NCI-H2171 (cell line): ENCODE measurements at places on chromosomes 3 and 15.

DNA sequence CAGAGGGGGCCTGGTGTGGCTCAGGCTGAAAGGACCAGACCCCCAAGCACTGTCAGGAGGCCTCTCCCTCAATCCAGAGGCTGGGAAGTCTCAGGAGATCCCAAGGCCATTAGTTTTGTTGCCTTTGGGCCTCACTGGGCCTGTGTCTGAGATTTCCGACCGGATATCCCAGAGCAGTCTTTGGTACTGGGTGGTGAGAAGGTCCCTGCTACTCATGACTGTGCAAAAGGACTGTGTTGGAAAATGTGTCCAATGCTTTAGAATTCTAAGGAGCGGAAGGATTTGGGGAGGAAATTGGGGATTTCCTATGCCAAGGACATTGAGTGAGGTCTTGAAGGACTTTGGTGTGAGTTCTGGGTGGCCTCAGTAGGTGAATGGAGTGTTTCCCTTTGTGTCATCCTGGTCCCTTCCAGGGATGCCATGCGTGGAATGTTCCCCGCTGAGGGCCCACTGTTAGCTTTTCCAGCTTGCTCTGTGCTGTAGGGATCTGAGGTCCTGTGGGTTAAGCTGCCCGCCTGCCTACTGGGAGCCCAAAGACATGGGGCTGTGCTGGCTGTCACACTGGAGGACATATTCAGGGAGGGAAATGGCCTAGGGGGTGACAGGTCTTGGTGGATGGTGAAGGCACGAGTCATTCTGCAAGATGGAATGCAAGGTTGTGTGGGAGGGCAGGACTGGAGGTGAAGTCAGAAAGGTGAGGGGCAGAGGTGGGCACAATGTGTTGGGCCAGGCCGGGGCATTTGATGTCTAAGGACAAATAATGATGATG lies 16.4 kb downstream of the SMAD6 start:
- no peak for DNase-seq

GRCh38 chr3:67067251-67067650 lies 69.1 kb downstream of the KBTBD8 start:
- DNase-seq, result no peak

DNA sequence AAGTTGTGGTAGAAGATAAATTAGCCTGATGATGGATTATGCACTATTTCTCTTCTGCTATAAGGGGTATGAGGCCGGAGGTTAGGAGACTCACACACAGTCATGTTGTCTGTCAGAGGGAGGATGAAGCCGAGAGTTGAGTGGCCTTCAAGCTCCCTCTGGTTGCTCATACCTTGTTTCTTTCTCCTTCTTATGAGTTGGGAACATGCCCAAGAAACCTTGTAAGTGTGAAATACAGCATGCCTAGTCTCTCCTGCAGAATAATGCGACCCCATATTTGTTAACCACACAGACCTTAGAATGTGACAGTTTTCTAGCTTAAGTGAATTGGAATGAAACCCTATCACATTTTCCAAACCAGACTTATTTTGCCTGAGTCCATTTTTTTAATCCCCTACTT lies 366.7 kb downstream of the PTPRG start:
- no peak for DNase-seq

DNA sequence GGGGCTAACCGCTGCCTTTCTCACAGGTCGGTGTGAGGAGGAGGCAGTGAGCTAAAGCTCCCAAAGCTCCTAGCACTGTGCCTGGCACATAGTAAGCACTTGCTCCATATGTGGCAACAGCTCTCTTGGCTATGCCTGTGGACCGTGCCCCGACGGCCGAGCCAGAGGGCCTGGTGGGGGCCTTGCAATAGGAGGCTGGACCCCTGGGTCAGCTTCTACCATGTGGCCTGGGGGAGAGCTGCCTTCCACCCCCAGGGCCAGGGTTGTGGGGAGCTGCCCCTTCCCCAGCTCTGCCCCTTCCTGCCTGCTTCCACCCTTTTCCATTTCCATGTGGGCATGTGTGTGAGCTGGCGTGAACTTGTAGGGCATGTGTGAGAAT lies 16.9 kb upstream of the GNAT1 start:
- DNase-seq, result no peak

- DNase-seq, result no peak
Measured at GRCh38 chr3:21654662-21655061, 96.3 kb downstream of the ZNF385D start.

DNA sequence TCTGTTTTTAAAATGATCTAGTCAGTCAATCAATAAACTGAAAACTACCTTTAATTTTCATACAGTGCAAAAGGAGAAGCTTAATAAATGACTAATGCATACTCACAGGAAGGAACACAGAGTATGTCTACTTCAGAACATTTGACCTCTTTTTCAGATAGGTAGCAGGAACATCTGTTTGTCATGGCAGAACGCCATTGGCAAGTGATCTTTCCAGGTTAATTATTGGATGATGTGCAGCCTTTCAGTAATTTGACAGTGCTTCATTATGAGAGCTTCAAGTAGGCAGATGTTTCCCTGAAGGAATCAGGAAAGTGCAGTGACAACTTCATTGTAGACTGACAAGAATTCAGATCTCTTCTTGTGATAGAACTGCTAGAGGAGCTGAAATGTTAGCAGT lies 325.0 kb downstream of the OTOL1 start:
- DNase-seq, result no peak

DNA sequence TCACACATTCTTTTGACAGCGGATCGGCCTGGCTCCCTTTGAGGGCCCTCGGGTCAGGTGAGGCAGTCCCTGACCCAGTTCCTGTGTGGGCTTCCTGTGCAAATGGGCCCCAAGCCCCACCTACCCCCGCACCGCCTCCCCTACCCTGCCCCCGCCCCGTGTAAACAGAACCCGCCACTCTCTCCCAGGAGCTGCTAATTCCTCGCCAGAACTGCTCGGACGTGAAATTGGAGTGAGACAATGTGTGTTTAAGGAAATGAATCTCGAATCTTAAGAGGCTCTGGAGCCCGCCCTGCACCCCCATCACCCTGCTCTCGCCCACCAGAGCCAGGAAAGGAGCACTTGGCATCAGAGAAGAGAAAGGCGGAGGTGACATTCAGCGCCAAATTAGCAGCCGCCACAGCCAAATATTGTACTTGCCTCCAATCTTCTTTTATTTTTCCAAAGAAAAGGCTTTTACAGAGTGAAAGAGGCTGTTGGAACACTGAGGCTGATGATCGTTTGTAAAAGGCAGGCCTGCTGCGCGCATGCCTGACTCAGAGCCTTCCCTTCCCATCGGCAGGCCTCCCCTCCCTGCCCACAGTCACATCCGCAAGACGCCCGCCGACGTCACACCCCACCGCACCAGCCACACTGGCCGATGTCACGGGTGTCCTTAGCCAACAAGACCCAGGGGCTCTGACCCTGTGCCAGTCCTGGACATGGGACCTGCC lies 53.1 kb downstream of the CACNA2D2 start:
- DNase-seq, result no peak

DNA sequence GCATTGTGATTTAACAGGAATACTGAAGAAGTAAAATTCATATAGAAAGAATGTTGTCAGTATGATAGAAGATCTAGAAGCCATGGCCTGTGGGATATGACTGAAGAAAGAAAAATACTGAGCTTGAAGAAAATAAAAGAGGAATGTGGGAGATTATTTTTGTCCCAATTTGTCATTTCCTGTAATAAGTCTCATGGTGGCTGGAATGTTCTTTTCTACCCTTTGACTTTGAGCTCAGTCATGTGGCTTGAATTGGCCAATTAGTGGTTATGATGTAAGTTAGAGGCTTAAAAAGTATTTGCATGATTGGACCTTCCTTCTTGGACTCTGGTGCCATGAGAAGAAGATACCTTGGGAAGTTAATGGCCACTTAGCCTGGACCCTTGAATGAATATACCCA lies 14.1 kb downstream of the APH1B start:
- no peak for DNase-seq

GRCh38 chr3:27677565-27677964 lies 44.6 kb downstream of the EOMES start:
- DNase-seq, result no peak

DNA sequence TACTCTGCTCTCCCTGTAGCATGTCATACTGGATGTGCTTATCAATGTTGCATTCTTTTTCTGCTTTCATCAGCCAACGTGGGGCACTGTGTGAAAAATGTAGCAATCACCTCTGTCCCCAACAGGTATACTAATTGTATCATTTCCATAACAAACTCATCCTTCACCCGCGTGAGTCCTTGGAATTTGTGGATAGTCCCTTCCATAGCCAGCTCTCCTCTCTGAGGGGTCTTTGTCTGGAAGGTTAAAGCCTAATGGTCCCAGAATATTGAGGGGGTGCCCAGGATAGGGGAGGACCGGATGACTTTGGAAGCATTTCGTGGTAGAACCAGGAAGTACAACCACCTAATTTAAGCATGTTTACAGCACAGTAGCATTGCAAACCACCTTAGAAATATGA lies 124.6 kb downstream of the FOXB1 start:
- no peak for DNase-seq

GRCh38 chr15:27592036-27592760 lies 506.9 kb downstream of the OCA2 start:
- DNase-seq, result no peak

DNA sequence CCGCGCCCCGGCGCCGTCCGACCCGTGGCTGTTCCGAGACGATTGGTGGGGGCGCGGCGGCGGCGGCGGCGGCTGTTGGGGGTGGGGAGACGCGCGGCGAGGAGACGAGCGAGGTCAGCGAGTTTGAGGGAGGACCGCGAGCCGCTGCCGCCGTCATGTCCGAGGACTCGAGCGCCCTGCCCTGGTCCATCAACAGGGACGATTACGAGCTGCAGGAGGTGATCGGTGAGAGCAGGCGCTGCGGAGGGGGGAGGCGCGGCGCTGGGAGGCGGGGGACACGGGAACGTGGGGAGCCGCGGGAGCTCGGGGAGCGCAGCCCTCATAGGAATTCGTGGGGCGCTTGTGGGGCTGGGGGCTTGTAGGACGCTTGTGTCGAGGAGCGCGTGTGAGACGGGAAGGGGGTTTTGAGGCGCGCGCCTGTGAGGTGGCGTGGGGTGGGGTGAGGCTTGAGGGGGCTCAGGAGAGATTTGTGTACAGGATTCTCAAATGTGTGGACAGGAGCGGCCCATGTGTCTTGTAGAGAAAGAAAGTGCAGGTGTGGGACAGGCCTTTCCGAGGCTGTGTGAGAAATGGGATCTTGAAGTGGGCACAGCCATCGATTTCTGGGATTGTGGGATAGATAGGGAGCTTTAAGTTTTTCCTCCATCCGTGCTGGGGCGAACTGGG lies 518 bp downstream of the OXSR1 start:
- no peak for DNase-seq

DNA sequence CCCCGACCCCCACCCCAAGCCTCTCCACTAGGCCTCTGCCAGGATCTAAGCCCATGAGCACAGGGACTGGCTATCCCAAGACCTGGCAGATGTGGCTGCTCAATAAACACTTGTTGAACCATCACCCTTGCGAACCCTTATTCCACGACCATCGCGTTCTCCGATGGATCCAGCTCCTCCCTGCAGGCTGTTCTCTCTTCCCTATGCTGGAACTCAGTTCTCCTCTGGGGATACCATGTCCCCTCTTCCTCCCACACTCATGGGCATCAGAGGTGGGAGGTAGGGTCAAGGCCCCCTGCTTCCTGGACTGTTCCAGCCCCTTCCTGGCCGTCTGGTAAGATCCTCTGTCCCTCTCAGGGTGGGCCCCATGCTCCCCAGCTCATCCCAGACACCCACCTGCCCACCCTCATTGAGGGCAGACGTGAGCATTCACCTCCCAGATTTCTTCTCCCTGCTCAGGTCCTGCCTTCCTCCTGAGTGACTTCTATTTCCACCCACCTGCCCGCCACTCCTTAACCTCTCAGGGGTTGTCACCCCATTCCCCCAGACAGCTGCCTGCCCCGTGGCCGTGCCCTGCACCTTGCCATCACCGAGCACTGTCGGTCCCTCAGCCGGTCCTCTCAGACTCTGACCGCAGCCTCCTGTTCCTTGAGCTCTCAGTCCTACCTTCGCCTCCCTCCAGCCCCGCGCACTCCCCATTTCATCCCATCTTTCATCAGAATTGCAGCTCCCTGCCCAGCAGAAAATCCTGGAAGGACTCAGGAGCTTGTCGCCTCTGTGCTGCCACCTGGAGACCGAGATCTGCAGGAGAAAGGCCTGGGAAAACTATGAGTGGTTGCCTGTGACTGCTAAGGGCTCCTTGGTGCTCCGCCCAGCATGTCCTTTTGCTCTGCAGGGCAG lies 42.0 kb downstream of the PML start:
- DNase-seq, result no peak

DNA sequence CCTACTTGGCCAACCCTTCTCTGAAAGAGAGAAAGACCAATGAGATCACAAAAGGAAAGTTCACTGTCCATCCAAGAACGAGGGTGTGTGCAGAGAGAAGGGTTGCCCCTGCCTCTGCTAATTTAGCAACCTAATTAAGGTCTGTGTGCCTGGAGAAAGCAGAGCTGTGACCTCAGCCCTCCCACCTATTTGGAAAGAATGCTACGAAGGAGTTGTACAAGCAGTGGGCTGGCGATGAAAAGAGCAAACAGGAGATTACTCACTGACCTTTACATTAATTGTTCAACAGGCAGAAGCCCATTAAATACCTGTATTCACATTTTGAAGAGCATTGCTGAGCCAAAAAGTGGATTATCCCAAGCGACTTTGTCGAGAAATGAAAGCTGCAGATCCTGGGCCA lies 314.9 kb downstream of the NTRK3 start:
- DNase-seq, result no peak

GRCh38 chr3:94076055-94076454 lies 13.2 kb downstream of the NSUN3 start:
- DNase-seq, result no peak

- DNase-seq, result no peak
Measured at GRCh38 chr3:13461169-13462124, 18.7 kb upstream of the HDAC11 start.

DNA sequence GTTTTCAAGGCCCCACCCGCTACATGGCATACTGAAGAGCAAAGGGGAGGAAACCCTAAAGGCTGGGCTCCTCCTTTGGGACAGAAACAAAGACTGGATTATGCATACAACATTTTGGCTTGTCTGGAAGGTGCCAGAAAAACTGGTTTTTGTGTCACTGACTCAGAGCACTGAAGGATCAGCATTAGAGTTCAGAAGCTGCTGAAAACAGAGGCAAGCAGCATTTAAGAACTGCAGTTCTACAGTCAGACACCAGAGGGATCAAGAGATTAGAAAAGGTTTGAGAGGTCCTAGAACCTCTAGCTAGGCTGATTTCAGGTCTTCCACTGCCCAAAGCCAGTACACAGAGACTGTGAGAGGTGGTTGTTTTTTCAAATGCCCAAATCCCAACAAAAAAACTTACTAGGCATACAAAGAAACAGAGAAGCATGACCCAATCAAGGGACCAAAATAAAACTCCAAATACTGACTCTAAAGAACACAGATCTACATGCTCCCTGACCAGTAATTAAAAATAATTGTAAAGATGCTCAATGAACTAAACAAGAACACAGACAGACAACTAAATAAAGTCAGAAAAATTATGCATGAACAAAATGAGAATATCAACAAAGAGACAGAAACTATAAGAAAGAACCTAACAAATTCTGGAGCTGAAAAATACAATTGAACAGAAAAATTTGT lies 91.2 kb downstream of the SENP2 start:
- DNase-seq, result no peak
